Stimulated activated CD4-positive, alpha-beta T cell treated with anti-CD3 and anti-CD28 coated beads, TNF-alpha, amount 100 ng/mL, for 1 hour (primary cell): ENCODE measurements at places on chromosomes 6 and 20.

- no peak for DNase-seq
These were observed 53.5 kb upstream of the CCN2 start for GRCh38 chr6:132004668-132005067.

DNA sequence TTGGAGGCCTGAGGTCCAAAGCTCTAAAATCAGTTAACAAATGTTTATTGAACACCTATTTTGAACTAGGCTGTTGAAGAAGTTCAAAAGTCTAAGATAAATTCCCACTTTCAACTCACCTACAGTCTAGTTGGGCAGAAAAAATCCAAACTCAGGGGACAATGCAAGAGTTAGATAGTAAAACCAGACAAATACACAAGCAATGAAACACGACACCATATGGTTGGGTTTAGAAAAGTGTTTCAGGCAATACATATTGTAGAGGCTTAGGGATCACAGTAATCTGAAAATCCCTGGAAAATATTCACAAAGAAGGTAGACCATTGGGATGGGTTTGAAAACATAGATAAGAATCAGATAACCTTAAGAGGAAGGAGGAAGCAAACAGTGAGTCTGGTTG is 1.3 kb upstream of the CARMIL1 start:
- DNase-seq: no peak

DNA sequence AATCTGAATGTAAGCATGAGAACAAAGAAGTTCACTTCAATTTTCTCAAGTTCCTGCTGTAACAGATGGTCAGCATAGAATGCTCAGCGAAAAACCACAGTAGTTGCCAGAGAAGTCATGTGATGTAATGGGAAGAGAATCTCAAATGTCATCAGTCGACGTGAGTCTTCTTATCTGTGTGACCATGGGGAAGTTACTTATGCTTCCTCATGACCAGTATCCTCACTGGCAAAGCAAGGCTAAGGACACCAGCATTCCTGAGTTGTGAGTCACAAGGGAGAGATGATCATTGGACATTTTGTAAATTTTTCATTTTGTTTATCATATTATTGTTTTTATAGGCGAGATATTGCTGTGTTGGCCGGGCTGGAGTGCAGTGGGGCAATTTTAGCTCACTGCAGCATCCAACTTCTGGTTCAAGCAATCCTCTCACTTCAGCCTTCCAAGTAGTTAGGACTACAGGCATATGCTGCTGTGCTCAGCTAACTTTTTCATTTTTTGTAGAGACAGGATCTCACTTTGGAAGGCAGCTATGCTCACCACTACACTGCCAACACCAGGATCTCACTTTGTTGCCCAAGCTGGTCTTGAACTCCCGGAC is 21.9 kb downstream of the SGK1 start:
- no peak for DNase-seq

DNA sequence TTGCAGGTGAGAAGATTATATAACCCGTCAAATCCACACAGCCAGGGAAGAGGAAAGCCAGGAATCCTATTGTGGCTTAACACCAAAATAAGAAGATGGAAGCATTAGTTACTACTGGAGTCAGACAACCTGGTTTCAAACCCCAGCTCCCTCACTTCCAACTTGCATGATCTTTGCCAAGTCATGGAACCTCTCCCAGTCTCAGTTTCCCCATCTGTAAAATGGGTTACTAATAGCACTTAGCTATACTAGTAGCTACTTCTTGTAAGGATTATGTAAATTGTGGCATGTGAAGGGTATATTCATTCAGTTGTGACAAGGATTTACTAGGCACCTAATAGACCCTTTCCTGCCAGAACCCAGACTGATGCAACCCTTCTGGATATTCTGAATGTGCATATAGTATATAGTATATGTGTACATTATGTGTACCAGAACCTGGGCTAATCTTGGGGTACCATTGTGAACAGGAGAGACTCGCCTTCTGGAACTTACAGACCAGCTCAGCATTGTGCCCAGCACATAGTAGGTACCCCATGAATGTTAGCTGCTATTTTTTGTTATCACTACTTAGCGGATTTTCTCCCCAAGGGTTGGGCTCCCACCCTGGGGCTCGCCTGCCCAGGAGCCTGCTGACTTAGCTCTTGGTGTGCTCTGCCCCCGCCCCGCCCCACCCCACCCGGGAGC is 50.3 kb downstream of the JPH2 start:
- DNase-seq: no peak

DNA sequence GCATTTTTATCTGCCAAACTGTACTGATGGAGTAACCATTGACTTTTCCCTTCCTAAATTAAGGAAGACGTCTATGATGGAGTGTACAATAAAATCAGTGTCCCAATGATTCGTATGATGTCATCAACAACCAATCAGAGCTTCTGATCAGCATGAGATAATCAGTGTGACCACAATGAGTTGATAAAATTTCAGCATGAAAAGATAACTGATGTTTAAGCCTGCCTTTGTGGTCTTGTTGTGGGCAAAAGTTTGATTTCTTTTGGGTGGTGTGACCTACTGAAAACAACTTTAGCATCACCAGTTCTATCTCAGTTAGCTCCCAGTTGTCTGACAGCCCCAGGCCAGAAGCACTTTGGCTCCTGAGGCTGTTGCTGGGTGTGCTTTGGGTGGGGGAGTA is 3.3 kb downstream of the PCIF1 start:
- no peak for DNase-seq

GRCh38 chr6:158777510-158777909 is 41.7 kb downstream of the EZR start:
- DNase-seq: no peak

DNA sequence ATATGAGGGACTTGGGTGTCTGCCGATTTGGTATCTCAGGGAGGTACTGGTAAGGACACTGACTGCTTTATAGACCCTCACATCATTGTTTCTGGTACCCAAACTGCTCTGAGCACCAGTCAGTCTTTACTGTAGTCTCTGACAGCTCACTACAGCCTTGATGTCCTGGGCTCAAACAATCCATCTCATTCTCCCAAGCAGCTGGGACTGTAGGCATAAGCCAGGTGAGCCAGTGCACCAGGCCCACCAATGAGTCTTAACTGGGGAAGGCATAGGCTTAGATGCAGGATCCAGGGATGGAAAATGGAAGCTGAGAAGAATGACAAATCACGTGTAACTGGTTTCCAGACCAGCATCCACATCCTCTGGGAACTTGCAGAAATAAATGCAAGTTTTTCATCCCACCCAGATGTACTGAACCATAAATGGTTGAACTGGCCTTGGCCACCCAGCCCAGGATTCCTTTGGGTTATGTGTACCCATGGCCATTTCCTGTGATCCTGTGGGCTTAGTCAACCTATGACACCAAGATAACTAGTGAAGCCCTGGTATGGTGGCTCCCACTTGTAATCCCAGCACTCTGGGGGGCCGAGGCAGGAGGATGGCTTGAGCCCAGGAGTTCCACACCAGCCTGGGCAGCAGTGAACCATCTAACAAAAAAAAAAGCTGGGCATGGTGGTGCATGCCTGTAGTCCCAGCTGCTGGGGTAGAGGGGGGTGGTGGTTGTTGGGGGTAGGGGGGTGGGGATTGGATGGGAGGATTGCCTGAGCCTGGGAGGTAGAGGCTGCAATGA is 5.8 kb downstream of the TUBB start:
- DNase-seq: no peak

GRCh38 chr6:101232961-101233360 is 160.5 kb upstream of the GRIK2 start:
- no peak for DNase-seq

GRCh38 chr6:119848696-119849095 is 499.1 kb upstream of the MAN1A1 start:
- DNase-seq: no peak

GRCh38 chr6:5905431-5906339 is 101.0 kb downstream of the NRN1 start:
- no peak for DNase-seq

DNA sequence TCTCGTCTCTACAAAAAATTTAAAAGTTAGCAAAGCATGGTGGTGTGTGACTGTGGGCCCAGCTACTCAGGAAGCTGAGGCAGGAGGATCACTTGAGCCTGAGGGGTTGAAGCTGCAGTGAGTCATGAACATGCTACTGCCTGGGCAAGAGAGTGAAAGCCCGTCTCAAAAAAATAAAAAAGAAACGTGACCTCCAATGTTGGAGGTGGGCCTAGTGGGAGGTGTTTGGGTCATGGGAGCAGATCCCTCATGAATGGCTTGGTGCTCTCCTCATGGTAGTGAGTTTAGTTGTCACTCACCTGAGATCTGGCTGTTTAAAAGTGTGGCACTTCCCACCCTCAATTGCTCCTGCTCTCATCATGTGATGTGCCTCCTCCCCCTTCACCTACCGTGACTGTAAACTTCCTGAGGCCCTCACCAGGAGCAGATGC is 24.3 kb downstream of the RBL1 start:
- no peak for DNase-seq
